Stimulated activated CD4-positive, alpha-beta T cell treated with anti-CD3 and anti-CD28 coated beads, Interleukin-2, amount 100 ng/mL, for 48 hours (primary cell): ENCODE measurements at places on chromosomes 11 and 22.

DNA sequence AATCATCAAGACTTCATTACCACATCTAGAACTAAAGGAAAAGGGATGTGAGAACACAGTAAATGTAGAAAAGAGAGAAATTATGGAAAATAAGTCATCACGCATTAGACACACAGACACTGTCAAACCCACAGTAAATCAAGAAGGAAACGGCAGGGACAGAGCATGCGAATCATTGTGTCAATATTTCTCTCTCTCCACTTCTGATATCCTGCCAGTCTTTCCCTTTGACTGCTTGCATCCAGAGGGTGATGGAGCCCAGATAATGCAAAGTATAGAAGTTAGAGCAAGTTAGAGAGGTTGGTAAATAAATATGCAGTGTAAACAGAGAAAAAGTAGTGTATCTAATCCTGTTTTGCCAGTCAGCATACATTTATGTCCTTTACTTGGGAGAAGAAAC, 706.8 kb upstream of the ANO3 start:
- DNase-seq = no peak

DNA sequence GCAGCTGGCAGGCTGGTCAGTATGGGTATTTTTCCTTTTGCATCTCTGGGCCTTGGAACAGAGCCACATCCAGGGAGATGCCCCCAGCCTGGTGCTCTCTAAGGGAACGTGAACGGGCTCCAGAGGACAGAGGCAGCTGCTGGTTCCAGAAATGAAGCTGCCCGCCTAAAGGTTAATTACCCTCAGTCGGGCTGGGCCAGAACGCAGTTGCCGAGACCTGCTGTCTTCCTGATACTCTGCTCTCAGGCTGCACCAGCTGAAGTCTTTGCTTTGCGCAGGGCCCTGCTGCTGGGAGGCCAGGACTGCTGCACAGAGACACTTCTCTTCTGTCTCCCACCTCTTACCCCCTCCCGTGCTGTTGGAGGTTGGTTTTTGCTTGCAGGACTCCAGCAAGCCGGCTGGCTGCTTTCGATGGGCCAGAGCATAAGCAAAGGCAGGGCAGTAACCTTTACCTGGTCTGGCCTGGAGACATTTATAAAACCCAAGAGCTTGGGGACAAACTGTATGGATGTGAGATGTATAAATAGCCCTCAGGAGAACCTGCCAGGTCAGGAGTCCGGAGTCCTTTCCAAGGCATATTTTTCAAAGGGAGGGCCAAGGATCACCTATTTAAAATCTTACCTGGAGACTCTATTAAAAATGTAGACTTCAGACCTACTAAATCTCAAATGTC, 197.1 kb downstream of the GRIK4 start:
- DNase-seq = no peak

- no peak for DNase-seq
These were observed 21.5 kb downstream of the KCTD21 start for GRCh38 chr11:78166855-78167469.

DNA sequence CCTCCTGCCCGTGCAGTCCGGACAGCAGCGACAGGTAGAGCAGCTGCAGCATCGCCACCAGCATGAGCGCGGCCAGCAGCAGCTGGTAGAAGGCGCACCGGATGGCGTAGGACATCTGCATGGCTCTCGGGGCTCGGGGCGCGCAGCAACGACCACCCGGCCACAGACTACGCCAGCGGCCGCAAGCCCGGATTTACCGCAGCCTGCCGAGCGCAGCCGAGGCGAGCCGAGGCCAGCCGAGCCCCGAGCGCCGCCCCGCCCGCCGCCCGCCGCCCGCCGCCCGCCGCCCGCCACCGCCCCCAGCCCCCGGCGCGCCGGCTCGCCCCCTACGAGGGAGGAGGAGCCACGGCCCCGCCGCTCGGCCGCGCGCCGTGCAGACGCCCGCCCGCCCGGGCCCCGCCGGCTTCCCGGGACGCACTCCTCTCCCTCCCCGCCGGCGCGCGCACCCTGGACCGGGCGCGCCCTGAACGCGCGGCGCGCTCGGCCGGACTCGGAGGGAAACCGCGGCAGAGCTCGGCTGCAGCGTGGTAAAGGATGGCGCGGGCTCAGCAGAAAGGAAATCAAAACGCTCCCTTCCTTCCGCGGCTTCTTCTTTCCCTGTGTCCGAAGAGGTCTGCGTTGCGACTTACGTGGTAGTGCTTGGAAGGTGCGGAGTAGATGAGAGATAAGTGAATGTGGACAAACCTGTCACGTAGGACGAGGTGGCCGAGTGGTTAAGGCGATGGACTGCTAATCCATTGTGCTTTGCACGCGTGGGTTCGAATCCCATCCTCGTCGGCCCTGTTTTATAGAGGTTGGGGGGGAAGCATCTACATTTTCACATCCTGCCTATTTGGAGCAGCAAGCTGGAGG, at the start of gene B4GAT1:
TSS of gene B4GAT1 (minus strand) at position 205 of the 852 bp plus-strand sequence. CDS start at position 121, 84 bp downstream.
- DNase-seq = peak; percentile 88

DNA sequence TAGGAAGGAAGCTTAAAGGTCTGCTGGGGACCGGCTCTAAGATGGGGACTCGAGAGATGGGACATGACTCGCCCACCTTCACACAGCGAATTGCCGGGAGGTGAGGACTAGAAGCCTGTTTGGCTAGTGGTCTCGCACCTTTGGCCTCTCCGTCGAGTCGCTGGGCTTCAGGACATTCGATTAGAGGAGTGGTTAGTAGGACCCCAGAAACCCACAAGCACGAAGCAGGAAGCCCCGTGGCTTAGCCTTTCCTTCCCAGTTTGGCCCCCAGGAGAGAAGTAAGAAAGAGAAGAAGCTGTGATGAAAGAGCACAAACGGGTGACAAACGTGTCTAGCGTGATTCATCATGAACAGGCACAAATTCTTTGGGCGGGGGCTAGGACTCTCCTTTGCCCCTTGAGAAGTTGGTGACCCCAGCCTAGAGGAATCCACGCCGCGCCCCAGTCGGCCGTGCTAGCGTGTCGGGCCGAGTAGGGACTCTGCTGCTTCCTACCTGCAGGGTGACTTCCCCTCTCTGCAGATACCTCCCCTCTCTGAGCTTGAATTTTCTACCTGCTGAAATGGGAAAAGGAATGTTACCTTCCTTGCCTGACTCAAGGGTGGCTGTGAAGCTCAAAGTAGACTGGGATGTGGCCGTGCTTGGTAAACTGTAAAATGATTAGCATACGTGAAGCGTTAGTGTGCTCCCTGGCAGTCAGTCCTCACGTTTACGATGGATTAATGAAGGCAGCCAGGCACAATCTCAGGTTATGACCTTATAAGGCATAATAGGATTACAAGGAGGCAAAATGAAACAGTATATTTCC, 1.1 kb upstream of the ADM start:
- no peak for DNase-seq

DNA sequence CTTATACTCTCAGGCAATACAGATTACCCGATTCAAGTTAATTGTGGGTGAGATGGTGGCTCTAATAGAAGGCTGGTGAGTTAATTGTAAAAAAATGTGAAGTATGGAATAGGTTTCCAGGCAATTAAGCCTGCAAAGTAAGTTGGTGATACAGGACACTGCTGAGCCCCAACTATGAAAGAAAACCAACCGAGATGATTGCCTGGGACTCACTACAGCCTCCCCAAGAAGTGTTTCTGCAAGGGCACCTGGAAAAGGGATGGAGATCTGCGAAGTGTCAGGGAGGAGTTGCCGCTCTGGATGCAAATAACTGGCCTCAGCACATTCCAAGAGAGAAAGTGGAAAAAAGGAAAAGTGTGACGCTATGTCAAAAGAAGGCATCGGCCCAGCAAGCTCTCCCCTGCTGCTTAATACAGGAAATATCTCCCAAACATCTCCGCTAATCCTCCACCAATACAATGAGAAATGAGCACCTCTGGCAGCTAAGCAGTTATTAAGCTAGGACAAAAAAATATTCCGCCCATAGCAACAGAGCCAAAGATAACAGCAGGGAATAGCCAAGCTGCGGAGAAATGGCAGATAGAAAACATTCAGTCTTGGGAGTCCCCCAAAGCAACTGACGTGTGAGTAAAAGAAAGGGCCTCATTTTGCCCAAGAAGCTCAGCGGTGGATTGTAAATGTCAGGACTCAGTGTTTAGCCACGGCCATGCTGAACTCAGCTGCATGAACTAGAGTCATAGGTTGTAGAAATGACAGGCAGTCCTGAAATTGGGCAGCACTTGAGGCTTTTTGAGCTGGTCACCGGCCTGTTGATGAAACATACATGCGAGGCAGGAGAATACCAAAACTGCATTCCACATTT, 133.7 kb downstream of the SNX19 start:
- DNase-seq = no peak

GRCh38 chr11:121112498-121113455, 11.7 kb downstream of the TECTA start:
- DNase-seq = peak; percentile 12

DNA sequence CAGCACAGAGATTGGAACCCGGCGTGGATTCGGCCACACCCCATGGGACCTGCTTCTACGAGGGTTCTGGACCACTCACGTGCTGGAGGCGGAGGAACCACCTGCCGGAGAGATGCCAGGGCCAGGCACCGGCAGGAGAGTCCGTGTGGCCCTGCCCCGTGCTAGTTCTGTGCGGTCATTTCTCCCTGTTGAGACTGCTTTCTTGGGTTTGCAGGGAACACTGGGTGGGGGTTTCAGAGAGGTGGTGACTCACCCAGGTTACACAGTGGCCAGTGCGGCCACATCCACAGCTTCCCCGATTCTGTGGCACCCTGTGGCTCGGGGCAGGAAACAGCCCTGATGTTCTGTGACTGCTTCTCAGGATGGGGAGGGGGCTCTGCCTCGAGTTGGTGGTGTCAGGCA, 3.6 kb upstream of the PHLDA2 start:
- no peak for DNase-seq

- DNase-seq = no peak
These were observed 17.8 kb upstream of the XBP1 start for GRCh38 chr22:28817919-28818859.

GRCh38 chr11:126963603-126964363, 36.8 kb downstream of the KIRREL3 start:
- DNase-seq = no peak

GRCh38 chr11:69057801-69058200, 9.1 kb downstream of the TPCN2 start:
- DNase-seq = no peak

DNA sequence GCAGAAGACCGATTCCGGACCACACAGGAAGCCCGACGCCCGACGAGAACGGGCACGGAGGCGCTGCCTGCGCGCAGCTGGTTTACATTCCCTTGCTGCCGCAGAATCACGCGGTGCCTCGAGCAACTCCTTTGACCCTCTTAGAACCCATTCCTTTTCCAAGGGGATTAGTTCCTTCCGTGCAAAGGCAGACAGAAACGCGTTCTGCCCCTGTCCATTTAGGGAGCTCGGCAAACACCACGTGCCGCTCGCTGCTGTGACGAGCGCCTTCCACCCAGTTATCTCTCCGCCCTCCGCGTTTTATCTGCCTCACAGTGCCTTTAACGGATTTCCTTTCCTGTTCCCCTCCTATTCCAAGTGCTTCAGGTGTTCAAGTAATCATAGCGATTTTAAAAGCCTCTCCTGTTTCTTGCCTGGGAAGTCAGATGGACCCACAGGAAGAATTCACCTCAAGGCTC, 24.1 kb upstream of the MICAL3 start:
- DNase-seq = no peak

GRCh38 chr11:95451261-95451660, 220.3 kb upstream of the SESN3 start:
- no peak for DNase-seq

DNA sequence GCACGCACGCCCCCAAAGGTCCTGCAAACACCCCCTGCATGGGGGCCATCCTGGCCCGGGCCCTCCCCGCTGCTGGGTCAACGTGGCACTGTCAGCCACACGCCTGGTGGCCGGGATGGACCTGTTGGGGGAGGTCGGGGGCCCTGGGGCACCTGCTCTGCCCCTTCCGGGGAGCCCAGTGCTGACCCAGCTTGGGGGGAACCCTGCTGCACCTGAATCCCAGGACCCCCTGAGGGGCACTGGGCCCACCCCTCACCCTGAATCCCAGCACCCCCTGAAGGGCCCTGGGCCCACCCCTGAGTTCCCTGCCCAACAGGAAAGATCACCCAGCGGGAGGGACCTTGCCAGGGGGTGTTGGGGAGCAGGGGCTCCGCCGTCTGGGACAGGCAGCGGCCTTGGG, 413 bp upstream of the MUC6 start:
- DNase-seq = no peak

GRCh38 chr11:95536047-95536690, 253.4 kb downstream of the FAM76B start:
- no peak for DNase-seq

GRCh38 chr22:44898236-44898635, 111.6 kb downstream of the PHF21B start:
- no peak for DNase-seq

DNA sequence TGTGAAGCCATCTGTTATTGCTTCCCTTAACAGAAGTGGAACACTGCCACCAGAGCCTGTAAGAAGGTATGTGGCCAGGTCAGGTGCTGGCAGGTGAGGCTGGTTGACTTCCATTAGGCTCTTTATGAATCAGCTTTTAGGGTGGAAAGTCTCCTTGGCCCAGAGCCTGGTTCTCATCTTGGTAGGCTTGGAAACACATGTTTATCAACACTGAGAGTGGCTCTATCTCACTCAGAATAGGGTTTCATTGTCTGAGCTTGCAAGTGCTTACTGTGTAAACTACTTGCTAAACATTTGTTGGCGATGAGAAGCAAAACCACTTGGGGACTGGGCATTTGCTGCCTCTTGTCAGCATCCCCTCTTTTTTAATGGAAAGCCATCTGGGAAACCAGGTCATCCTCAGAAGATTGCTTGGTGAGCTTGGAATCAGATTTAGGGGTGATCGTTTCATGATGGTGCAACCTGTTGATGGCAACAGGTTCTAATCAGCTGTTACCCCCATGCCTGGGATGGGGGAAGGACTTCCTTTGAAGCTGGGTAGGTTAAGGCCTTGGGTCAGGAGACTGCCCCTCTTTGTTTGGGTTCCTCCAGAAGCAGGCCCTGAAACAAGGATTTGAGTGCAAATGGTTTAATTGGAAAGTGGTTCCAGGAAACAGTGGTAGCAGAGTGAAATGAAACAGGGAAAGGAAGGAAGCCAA, 75.0 kb upstream of the AMPD3 start:
- no peak for DNase-seq

GRCh38 chr11:29395555-29396072, 621.2 kb downstream of the KCNA4 start:
- DNase-seq = no peak

- no peak for DNase-seq
These were observed 5.0 kb upstream of the SH3BP1 start for GRCh38 chr22:37634417-37634924.

GRCh38 chr11:125069008-125069407, 5.9 kb downstream of the SLC37A2 start:
- no peak for DNase-seq
